CD4-positive, CD25-positive, alpha-beta regulatory T cell (primary cell): ENCODE measurements at places on chromosomes 7 and 10. TPM values are rescaled to one million over a fixed set of nuclear protein-coding genes. Genes with fewer than 3 reads are reported as not detected.
A peak's percentile ranks its signal among the peaks of the same experiment; 100 is the strongest.

Gene SPDYE2
- 0.39 TPM for total RNA-seq

Gene DDC
- total RNA-seq = not detected

Gene TFEC
- 1.0 TPM for total RNA-seq

Gene UCMA
- not detected for total RNA-seq

Gene ITPRID1
- total RNA-seq = not detected

Gene FBXL13
- not detected for total RNA-seq

Gene NUTM2A
- 0.86 TPM for total RNA-seq

Gene GET4
- total RNA-seq = 67.8 TPM

Gene AKR1C3
- 7.4 TPM for total RNA-seq

Gene TWIST1
- 0.39 TPM for total RNA-seq

Gene PGAM2
- total RNA-seq = 1.1 TPM

DNA sequence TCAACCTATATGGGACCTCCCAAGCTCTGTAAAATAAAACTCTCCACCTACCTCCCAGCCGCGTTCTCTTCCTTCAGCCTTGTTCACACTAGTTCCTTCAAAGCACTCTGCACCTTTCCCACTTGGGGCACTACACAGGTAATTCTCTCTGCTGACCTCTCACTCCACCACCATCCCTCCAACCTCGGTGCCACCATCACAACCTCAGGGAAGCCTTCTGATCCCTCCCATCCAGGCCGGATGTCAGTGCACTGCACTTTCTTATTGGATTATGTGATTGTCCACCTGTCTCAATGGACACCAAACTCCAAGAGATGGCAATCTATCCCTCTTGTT is 7.0 kb downstream of the LARP4B start:
- H3K4me3 ChIP-seq = no peak overlapping the region
- H3K27ac ChIP-seq = no peak overlapping the region
- H3K27me3 ChIP-seq = no peaks in the 10 kb centered on the region
- DNase-seq = no peak
- H3K36me3 ChIP-seq = peaks cover 13% of the 10 kb centered on the region
- H3K4me1 ChIP-seq = peaks cover 30% of the 10 kb centered on the region

GRCh38 chr7:137695942-137696341 is 150.8 kb downstream of the DGKI start:
- H3K4me3 ChIP-seq = no peak overlapping the region
- H3K27me3 ChIP-seq = peaks cover 2% of the 10 kb centered on the region
- no peak for DNase-seq
- no peaks in the 10 kb centered on the region for H3K36me3 ChIP-seq

GRCh38 chr10:20608503-20608902 is 288.6 kb downstream of the NEBL start:
- DNase-seq = no peak
- no peak overlapping the region for H3K27ac ChIP-seq
- no peaks in the 10 kb centered on the region for H3K36me3 ChIP-seq
- no peaks in the 10 kb centered on the region for H3K4me1 ChIP-seq
- H3K27me3 ChIP-seq = no peaks in the 10 kb centered on the region

- H3K4me3 ChIP-seq = no peak overlapping the region
- DNase-seq = no peak
- no peaks in the 10 kb centered on the region for H3K27me3 ChIP-seq
- no peak overlapping the region for H3K27ac ChIP-seq
These were observed 118.2 kb downstream of the ADAM12 start for GRCh38 chr10:126270111-126270510.

DNA sequence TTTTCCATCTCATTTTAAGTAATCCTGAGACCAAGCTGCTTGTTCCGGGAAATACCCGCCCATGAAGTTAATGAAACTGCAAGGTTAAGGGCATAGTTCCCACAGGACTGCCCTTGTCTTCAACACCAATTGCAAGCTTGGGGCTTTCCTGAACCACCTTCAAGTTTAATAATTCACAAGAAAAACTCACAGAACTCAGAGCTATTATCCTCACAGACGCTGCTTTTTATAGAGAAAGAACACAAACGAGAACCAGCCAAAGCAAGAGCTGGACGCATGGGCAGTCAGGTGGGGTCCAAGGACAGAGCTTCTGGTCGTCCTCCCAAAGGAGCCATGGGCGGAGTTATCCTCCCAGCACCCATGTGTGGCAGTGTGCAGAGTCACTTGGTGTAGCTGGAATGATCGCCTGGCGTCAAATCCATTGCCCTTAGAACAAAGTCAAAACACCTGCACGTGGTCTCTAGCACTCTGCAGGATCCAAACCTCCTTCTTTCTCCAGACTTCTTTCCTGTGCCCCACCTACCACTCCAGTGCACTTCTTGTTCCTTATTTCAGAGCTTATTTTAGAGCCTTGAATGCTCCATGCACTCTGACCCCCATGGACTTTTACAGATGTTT is 56.7 kb downstream of the SNX10 start:
- H3K27ac ChIP-seq = no peak overlapping the region
- no peaks in the 10 kb centered on the region for H3K4me1 ChIP-seq
- H3K27me3 ChIP-seq = no peaks in the 10 kb centered on the region
- H3K4me3 ChIP-seq = no peak overlapping the region
- peaks cover 21% of the 10 kb centered on the region for H3K36me3 ChIP-seq
- no peak for DNase-seq

DNA sequence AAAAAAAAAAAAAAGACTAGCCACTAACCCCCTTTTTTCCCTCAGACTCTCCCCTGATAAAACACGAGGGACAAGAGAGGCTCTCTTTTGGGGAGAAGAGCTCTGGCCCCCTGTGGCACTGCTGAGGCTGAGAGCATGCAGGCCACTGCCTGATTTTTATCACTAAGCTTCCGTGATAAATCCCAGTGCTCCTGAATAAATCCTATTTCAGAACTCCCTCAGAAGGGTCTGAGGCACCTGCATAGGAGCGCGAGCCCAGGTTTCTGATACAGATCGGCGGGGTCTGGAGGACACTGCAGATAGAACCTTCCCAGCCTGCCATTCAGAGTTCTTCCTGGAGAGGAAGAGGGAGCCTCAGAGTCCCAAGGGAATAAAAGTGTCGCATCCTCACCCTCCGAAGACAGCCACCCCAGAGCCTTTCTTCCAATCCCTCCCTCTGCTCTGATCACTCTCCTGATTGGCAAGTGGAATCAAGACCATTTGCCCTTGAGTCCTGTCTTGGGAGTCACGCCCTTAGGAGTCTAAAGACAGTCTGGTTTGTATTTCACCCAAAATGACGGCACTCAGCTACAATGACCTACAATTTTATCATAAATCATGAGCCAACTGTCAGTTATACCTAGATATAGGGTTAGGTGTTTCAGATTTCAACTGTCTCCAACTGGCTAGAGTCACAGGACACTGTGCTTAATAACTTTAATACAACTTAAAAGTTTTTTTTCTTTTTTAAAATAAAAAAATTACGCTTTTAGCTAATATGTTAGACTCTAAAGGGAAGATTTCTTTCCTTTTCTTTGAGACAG is 153.5 kb downstream of the RNF216 start:
- H3K4me1 ChIP-seq = peaks cover 21% of the 10 kb centered on the region
- DNase-seq = no peak
- H3K4me3 ChIP-seq = no peak overlapping the region
- peaks cover 36% of the 10 kb centered on the region for H3K36me3 ChIP-seq
- no peaks in the 10 kb centered on the region for H3K27me3 ChIP-seq

- no peaks in the 10 kb centered on the region for H3K27me3 ChIP-seq
- H3K27ac ChIP-seq = no peak overlapping the region
- DNase-seq = no peak
- no peaks in the 10 kb centered on the region for H3K4me1 ChIP-seq
These were observed 113.9 kb downstream of the MGMT start for GRCh38 chr10:129580901-129581300.

- no peaks in the 10 kb centered on the region for H3K36me3 ChIP-seq
- H3K27ac ChIP-seq = no peak overlapping the region
- H3K27me3 ChIP-seq = no peaks in the 10 kb centered on the region
- no peak overlapping the region for H3K4me3 ChIP-seq
- peaks cover 4% of the 10 kb centered on the region for H3K4me1 ChIP-seq
These were observed 261.1 kb downstream of the GATA3 start for GRCh38 chr10:8315619-8316021.

DNA sequence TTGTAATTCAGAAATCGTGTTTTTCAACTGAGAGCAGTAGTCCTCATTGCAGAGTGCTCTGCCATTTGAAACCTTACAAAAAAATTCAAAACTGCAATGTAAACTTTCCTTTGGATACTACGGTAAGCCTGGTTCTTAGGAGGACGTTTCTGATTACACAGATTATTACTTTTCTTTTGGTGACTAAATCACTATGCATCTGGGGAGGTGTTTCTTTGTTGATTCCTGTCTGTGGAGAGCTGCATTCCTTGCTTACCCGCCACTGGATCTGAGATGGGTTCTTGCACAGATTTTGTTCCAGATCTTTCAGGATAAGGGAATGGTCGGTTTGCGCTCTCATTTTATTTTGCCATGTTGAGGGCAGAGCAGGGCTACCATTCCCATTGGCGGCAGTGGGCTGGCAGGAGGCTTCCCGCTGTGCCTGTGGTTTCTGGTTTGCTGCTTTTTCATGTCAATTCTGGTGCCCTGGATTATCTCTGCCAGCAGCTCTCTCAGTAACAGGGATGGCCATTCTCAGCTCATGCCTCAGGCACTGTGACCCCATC is 485.1 kb downstream of the GLRX3 start:
- H3K36me3 ChIP-seq = no peaks in the 10 kb centered on the region
- H3K4me3 ChIP-seq = no peak overlapping the region
- no peak overlapping the region for H3K27ac ChIP-seq
- H3K27me3 ChIP-seq = no peaks in the 10 kb centered on the region
- no peak for DNase-seq

DNA sequence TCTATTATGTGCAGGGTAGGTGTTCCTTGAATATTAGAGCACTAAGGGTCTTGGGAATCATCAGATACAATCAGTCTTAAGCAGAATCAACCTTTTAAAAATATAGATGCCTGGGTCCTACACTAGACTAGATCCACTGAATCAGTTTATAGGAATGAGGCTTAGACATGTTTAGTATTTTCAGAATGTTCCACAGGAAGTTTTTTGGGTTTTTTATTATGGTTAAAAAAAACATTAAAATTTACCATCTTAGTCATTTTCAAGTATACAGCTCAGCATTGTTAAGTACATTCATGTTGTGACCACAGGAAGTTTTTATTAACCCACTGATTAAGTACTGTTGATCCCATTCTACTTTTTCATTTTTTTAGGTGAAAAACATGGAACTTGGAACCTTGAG is 135.7 kb downstream of the LCOR start:
- no peak for DNase-seq
- no peaks in the 10 kb centered on the region for H3K27me3 ChIP-seq
- H3K4me3 ChIP-seq = no peak overlapping the region
- H3K4me1 ChIP-seq = no peaks in the 10 kb centered on the region
- H3K27ac ChIP-seq = no peak overlapping the region

GRCh38 chr7:33040803-33041516 is 21.6 kb downstream of the NT5C3A start:
- H3K4me1 ChIP-seq = peaks cover 50% of the 10 kb centered on the region
- no peaks in the 10 kb centered on the region for H3K27me3 ChIP-seq
- DNase-seq = peak; percentile 94
- H3K4me3 ChIP-seq = peak overlapping the region; percentile 94

- H3K4me3 ChIP-seq = no peak overlapping the region
- DNase-seq = no peak
- H3K36me3 ChIP-seq = no peaks in the 10 kb centered on the region
- no peak overlapping the region for H3K27ac ChIP-seq
These were observed 50.6 kb downstream of the PARD3 start for GRCh38 chr10:34764472-34764946.

GRCh38 chr10:48453451-48454301 is 147.2 kb downstream of the MAPK8 start:
- no peaks in the 10 kb centered on the region for H3K36me3 ChIP-seq
- no peak overlapping the region for H3K27ac ChIP-seq
- no peaks in the 10 kb centered on the region for H3K27me3 ChIP-seq
- no peak overlapping the region for H3K4me3 ChIP-seq

DNA sequence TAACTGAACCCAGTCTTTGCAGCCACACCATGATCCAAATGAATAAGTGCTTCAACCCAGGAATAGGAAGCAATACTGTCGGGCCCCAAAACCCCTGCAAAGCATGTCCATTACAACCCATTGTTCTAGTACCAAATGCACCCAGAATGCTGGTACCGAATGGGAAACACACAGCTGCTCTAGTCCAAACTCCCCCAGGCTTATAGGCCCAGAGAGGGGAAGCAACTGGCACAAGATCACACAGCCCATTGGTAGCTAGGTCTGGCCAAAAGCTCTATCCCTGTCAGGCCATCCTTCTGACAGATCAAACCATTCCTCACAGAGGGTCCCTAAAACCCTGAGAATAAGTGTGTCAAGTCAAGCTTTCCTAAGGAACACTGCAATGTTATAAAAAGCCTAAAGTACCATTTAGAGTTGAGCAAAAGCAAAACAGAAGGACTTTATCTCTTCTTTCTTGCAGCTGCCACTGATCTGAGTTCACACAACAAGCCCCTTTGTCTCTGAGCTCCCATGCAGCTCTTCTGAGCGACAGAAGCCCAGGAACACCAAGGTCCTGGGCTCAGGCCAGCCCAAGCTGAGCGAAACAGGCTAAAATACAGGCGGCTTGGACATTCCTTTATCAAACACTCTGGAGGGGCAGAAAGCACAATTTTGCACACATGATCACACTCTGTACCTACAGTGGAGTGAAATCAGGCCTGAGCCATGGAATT is 116.7 kb downstream of the SGMS1 start:
- H3K4me1 ChIP-seq = peaks cover 81% of the 10 kb centered on the region
- no peaks in the 10 kb centered on the region for H3K36me3 ChIP-seq
- no peak overlapping the region for H3K4me3 ChIP-seq
- peak overlapping the region; percentile 70 for H3K27ac ChIP-seq
- H3K27me3 ChIP-seq = no peaks in the 10 kb centered on the region

- H3K27ac ChIP-seq = peak overlapping the region; percentile 81
- no peak for DNase-seq
- H3K27me3 ChIP-seq = no peaks in the 10 kb centered on the region
- H3K4me3 ChIP-seq = peak overlapping the region; percentile 78
These were observed 39.0 kb downstream of the ADK start for GRCh38 chr10:74189999-74190421.
